PC-3 (cell line): ENCODE measurements at places on chromosomes 7 and 10. TPM values are rescaled to one million over a fixed set of nuclear protein-coding genes. Genes with fewer than 3 reads are reported as not detected.

DNA sequence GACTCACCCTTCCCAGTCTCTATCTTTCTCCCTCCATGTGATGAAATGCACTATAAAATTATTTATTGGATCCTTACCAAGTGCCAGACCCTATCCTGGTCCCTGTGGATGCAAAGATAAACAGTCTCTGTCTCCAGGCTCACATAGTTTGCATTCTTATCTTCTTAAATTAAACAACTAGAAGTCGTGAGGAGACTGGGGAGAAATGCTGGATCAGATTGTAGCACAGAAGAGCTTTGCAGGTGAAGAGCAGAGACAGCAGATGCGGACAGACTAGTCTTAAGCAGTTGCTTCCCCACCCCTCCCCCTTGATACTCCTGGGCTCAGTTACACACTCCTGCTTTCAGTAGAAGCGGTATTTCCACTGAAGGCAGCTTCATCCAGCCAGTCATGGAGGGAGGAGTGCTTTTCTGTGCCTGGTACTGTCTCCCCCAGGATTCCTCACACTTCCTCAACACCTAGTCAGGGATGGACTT is 20.8 kb upstream of the CDK1 start:
- no peak overlapping the region for H3K27ac ChIP-seq
- peak; percentile 40 for DNase-seq
- no peaks in the 10 kb centered on the region for H3K36me3 ChIP-seq

GRCh38 chr10:129921801-129922597 is 42.1 kb downstream of the EBF3 start:
- H3K27ac ChIP-seq, result no peak overlapping the region
- DNase-seq, result no peak
- H3K4me3 ChIP-seq, result no peak overlapping the region
- H3K27me3 ChIP-seq, result no peaks in the 10 kb centered on the region

GRCh38 chr7:101248276-101248675 is 3.4 kb upstream of the FIS1 start:
- no peak overlapping the region for H3K27ac ChIP-seq
- no peak overlapping the region for H3K4me3 ChIP-seq
- no peaks in the 10 kb centered on the region for H3K36me3 ChIP-seq
- peaks cover 13% of the 10 kb centered on the region for H3K4me1 ChIP-seq
- no peaks in the 10 kb centered on the region for H3K27me3 ChIP-seq
- no peak for DNase-seq

- H3K4me3 ChIP-seq, result no peak overlapping the region
- H3K36me3 ChIP-seq, result no peaks in the 10 kb centered on the region
- DNase-seq, result no peak
- no peaks in the 10 kb centered on the region for H3K27me3 ChIP-seq
These were observed 205.2 kb upstream of the SVIL start for GRCh38 chr10:29839826-29840515.

DNA sequence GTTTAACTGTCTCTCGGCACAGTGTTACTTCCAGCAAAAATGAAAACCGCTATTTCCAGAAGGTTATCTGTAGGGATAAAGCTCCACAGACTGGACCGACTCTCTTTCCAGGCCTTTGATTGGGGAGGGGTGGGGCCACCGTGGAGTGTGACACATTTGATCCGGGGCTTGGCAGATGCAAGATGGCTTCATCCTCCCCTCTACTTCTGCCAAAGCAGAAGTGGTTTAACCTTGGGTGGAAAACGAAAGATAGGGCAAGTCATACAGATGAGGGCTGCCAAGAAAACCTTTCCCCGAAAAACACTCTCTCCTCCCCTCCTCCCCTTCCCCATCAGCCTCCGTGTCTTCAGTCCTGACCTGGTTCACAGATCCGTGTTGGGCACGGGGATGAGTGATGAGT is 139.7 kb upstream of the SH2B2 start:
- no peak for DNase-seq
- peaks cover 5% of the 10 kb centered on the region; the same call in 1 of the 2 replicates for H3K4me1 ChIP-seq
- no peak overlapping the region for H3K27ac ChIP-seq
- H3K36me3 ChIP-seq, result no peaks in the 10 kb centered on the region
- H3K27me3 ChIP-seq, result no peaks in the 10 kb centered on the region

DNA sequence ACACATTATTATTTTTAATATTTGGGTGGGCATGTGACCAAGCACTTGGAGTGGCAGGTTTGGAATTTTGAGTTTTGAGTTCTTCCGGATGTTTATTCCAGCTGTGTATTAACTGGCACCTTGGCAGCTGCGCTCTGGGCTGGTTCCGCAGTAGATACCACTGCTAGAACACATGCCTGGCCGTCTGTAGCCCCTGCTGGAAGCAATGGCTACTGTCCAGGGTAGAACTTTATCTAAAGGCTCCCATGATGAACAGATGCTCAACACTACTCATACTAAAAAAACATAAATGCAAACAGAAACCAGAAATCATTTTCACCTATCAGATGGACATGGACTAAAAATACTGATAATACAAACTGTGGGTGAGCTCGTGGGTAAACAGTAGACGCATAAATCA is 19.4 kb upstream of the SH3PXD2A start:
- no peak overlapping the region for H3K4me3 ChIP-seq
- peaks cover 30% of the 10 kb centered on the region for H3K4me1 ChIP-seq
- no peak overlapping the region for H3K27ac ChIP-seq
- H3K27me3 ChIP-seq, result no peaks in the 10 kb centered on the region

GRCh38 chr7:127536741-127537140 is 48.7 kb downstream of the GCC1 start:
- no peak for DNase-seq
- H3K27me3 ChIP-seq, result peaks cover 42% of the 10 kb centered on the region
- no peaks in the 10 kb centered on the region for H3K36me3 ChIP-seq

DNA sequence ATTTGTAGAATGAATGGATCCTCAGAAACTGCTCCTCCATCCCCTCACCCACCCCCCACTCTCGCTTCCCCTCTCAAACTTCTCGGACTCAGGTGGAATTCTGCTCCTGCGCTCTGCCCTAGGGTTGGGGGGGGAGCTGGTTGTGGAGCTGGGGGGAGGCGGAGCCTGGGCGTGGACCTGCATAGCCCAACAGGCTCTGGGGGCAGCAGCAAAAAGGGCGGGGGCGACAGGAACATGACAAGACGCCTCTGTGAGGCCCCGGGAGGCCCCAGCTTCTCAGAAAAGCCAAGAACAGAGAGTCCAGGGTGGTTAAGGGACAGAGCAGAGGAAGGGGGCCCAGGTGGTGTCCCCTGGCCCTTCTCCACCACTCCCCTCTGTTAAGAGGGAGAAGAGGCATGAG is 3.5 kb downstream of the TSC22D4 start:
- H3K27me3 ChIP-seq, result no peaks in the 10 kb centered on the region
- no peak overlapping the region for H3K4me3 ChIP-seq
- peaks cover 5% of the 10 kb centered on the region; the same call in 1 of the 2 replicates for H3K4me1 ChIP-seq

DNA sequence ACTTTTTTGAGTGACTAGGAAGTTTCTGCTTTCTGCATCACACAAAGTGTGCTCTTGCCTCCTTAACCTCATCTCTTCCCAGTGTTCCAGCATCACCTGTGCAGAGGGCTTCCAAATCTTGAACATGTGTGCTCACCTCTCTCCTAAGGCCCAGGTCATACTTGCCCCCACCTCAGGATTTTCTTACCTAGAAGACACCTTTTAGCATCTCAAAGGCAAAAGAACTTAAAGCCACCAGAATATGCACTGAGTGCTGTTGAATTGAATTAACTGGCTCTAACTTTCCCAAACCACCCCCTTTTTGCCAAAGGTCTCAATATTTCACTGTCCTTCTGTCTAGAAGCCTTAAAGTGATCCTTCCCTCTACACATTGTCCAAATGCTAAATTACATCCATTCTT is 66.5 kb downstream of the SRI start:
- H3K36me3 ChIP-seq, result no peaks in the 10 kb centered on the region
- H3K4me1 ChIP-seq, result no peaks in the 10 kb centered on the region
- no peak overlapping the region for H3K27ac ChIP-seq
- H3K27me3 ChIP-seq, result no peaks in the 10 kb centered on the region
- no peak for DNase-seq

OR2A1 gene
- total RNA-seq, result 0.40 TPM in 1 of 2 replicates, not detected in the other

CEP55 gene
- 62.6 and 63.6 TPM in 2 replicates for total RNA-seq

GRCh38 chr7:116953372-116953905 is at the start of gene ST7:
Gene ST7 (plus strand): TSS chr7:116953501. CDS start chr7:116953541, 40 bp downstream.
- H3K4me1 ChIP-seq, result peaks cover 28% of the 10 kb centered on the region
- H3K36me3 ChIP-seq, result no peaks in the 10 kb centered on the region
- no peaks in the 10 kb centered on the region for H3K27me3 ChIP-seq
- DNase-seq, result peak; percentile 68

DNA sequence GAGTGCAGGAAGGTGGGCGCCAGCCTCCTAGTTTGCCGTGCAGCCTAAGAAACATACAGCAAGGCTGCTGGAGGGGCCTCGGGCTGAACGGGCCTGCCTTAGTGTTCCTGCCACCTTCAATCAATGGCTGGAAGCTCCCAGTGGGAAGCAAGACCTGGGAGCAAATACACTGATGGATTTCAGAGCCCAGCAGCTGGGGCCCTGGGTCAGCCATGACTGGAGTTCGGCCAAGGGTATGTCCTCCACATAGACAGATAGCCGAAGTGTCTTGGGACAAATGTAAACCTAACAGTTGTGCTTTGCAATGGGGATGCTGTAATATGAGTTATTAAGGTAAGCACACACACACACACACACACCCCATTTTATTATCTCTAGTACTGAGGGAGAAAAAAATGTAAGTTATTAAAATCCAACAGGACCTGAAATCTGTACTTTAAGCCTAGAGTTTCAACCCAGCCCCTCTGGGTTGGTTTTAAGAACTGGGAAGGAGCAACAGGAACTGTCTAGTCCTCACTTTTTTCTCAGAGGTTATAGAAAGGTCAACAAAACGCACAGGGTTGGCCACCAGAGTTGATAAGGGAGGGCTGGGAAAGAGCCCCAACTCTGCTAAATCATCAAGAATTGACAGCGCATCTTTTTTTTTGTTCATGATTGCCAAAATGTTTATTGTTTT is 50.0 kb upstream of the CELF2 start:
- no peaks in the 10 kb centered on the region for H3K27me3 ChIP-seq
- no peaks in the 10 kb centered on the region for H3K4me1 ChIP-seq
- H3K27ac ChIP-seq, result no peak overlapping the region
- no peak for DNase-seq
- H3K36me3 ChIP-seq, result no peaks in the 10 kb centered on the region
- no peak overlapping the region for H3K4me3 ChIP-seq

DNA sequence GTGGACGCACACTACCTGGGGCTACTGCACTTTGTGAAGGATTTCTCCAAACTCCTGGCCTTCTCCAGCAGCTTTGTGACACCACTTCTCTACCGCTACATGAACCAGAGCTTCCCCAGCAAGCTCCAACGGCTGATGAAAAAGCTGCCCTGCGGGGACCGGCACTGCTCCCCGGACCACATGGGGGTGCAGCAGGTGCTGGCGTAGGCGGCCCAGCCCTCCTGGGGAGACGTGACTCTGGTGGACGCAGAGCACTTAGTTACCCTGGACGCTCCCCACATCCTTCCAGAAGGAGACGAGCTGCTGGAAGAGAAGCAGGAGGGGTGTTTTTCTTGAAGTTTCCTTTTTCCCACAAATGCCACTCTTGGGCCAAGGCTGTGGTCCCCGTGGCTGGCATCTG is 14.0 kb downstream of the GPR146 start:
- no peak overlapping the region for H3K4me3 ChIP-seq

HECW1 gene
- total RNA-seq, result 3.0 and 3.6 TPM in 2 replicates

DNA sequence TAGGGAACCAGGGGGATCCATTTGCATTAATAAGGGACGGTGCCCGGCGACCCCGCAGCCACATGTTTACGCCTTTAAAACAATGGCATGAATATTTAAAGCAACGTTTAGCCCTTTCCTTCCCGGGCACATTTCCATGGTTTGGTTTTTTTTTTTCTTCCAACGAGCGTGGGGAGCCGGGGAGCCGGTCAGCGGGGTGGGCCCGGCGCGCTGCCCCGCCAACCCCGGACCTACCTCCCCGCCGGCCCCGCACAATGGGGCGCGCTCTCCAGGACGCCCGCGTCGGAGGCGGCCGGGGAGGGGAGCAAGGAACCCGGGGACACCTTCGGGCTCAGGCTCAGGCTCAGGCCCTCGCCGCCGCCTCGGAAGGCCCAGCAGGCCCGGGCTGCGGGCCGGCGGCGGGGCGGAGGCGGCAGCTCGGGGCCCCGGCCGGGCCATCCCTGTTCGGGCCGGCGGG is 1.0 kb downstream of the SEPHS1 start:
- H3K4me1 ChIP-seq, result peaks cover 12% of the 10 kb centered on the region
- H3K27me3 ChIP-seq, result no peaks in the 10 kb centered on the region
- H3K27ac ChIP-seq, result 0 out of 2 replicates have a peak overlapping the region, but pooled peaks have one; percentile 20
- H3K36me3 ChIP-seq, result no peaks in the 10 kb centered on the region

DNA sequence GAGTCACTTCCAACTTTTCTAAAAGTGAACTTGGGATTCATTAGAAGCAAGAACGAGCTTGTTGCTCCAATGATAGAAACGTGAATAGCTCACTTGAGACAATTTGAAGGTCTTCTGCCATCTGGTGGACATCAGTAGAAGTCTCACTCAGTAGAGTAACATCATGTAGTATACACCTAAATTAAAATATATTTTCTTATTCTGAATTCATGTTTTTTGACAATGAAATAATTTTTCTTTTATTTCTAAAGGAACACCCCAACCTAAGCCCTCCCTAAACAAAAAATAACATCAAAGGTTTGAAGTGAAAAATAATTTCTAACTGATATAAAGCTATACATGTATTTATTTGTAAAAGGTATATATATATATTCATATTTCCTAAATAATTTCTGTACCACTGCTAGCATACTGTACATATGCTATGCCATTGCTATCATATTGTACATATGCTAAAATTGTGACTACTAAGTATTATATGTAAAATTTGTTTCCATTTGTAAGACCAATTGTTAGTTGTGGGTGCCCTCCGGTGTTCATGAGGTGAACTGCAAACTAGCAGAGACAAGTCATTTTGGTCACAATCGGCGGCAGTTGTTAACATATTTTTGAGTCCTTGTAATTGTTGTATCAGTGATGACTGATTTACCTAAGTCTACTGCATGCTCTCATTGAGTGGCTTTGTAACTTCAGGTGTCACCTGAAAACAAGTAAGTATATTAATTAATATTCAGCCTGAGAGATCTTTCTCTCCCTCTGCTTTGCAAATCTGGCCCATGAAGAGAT is 121.9 kb downstream of the PTPRZ1 start:
- no peaks in the 10 kb centered on the region for H3K36me3 ChIP-seq
- no peak overlapping the region for H3K27ac ChIP-seq
- DNase-seq, result peak; percentile 78
- H3K27me3 ChIP-seq, result 0 out of 2 replicates have a peak, but pooled peaks cover 4% of the 10 kb centered on the region
- no peaks in the 10 kb centered on the region for H3K4me1 ChIP-seq
- no peak overlapping the region for H3K4me3 ChIP-seq

PTEN gene
- 7.8 and 18.5 TPM in 2 replicates for total RNA-seq

DNA sequence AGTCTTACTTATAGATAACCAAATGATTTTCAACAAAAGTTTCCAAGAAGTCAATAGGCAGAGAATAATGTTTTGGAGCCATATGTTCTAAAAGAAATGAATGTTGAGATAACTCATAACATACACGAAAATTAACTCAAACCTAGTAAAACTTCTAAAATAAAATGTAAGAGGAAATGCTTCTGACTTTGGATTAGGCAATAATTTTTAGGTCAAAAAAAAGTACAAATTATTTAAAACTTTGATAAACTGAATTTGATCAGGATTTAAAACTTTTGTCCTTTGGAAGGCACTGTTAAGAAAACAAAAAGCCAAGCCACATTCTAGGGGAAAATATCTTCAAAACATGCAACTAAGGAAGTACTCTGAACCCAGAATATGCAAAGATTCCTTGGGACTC is 148.2 kb upstream of the GPR22 start:
- H3K27me3 ChIP-seq, result no peaks in the 10 kb centered on the region
- no peak for DNase-seq
- no peaks in the 10 kb centered on the region for H3K36me3 ChIP-seq
- H3K27ac ChIP-seq, result no peak overlapping the region
- no peak overlapping the region for H3K4me3 ChIP-seq

OR13A1 gene
- total RNA-seq, result 0.04 TPM in 1 of 2 replicates, not detected in the other

CCDC71L gene
- 27.0 and 28.6 TPM in 2 replicates for total RNA-seq
